HCT116 (cell line): ENCODE measurements at places on chromosomes 3 and 15.

- no peak for DNase-seq
These were observed 22.1 kb upstream of the GOLGA6C start for GRCh38 chr15:75235760-75236729.

DNA sequence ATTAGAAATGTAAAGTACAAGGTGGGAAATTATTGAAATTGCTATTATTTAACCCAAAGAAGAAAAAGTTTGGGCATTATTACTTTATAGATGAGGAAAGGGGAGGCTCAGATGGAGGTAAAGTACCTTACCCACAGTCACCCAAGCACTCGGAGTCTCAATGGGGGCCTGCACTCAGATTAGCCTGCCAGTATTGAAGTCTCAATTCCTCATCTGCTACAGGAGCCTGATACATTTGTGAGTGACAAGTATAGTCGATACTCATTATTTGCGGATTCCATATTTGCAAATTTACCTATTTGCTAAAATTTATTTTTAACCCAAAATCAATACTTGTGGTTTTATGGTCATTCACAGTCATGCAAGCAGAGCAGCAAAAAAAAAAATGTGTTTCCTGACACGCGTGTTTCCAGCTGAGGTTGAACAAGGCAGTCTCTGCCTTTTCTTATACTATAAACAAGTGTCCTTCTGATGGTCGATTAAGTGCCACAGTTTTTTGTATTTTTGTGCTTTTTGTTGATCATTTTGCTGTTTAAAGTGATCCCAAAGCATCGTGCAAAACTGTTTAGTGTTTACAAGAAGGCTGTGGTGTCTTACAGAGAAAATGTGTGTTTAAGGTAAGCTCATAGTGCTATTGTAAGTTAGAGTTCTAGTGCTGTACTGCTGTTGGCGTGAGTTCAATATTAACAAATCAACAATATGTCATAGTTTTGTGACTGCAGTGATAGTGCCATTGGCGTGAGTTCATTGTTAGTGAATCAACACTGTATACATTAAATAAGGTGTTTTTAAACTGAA, 48.0 kb downstream of the ARHGEF26 start:
- no peak for DNase-seq

DNA sequence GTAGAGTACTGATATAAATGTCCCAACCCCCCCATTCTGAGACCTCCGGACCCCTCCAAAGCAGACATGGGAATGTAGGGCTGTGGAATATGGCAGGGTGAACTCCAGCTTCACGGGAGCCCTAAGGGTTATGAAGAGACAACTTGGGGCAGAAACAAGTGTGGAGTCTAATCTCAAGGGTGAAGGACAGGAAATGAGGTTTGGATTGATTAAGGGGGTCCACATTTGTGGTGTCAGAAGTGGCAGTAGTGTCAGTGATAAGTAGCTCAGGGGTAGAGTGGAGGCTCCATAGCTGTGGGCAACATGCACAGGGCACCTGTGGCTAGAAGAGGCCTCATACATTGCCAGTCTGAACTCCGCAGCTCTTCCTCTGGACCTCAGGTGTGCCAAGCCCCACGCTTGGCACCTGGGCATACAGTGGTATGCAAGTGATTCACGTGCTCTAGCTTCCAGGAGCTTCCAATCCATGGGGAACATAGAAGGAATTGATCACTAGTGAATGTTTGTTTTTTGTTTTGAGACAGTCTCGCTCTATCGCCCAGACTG, 4.1 kb upstream of the P4HTM start:
- DNase-seq = no peak

- DNase-seq = no peak
These were observed 8.0 kb downstream of the GCSAM start for GRCh38 chr3:112124907-112125607.

DNA sequence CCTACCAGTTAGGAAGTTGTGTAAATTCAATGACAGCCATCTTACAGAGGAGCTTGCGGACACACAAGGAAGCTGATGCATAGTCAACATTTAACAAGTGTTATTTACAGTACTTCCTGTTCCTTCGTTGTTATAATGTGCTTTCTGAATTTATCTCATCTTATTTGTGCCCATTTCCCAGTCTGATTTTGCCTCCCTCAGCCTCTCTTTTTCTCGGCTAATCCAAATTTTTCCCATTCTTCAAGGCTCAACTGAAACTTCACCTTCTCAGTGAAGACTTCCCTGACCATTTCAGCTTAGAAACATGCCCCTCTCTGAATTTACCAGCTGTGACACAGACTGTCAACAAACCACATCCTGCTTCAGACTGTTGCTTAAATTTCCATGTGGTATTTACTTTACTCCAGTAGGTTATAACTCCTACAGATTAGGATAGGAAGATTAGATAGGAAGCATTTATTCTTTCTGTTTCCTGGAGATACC, 55.7 kb upstream of the CP start:
- DNase-seq = no peak
